ENCODE measurements at places on chromosomes 2 and 18.
A peak's percentile ranks its signal among the peaks of the same experiment; 100 is the strongest.

GRCh38 chr18:35564795-35565453, 16.6 kb upstream of the GALNT1 start:
- DNase-seq = no peak

DNA sequence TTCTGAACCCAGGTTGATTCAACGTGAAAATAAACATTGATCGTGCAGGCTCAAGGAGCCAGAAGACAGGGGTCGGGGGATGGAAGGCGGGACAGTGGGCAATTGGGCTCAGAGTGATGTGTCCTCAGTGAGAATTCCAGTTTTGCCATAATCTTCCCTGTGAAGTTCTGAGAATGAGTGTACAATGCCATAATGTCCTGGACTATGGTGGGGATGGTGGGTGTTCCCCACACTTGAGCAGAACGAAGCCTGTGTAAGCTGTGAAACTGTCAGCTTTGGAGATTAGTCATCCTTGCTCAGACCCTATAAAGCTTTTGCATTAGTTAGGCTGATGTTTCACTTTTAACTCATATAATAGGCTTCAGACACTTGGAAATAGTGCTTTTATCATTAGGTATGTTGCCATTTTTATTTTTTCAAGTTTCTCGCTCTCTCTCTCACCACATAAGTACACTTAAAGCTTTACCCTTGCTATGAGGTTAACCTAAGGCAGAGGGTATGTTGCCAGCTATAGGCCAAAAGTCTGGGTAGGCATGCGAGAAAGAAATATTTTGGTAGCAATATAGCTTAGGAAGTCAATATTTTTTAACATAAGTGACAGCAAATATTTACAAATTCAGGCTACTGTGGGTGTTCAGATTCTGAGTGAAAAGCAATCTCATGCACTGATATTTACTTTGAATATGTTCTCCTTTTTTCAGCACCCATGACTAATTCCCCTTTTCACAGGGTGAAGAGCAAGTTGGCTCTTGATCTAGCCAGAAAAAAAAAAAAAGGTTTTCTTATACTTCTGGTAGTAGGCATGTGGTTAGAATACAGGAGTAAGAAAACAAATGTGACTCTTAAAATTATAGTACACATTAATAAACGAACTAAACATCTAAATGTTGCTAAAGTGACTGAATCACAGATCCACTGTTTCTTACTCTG, 47.2 kb downstream of the CDC42EP3 start:
- peak; percentile 44 for DNase-seq

DNA sequence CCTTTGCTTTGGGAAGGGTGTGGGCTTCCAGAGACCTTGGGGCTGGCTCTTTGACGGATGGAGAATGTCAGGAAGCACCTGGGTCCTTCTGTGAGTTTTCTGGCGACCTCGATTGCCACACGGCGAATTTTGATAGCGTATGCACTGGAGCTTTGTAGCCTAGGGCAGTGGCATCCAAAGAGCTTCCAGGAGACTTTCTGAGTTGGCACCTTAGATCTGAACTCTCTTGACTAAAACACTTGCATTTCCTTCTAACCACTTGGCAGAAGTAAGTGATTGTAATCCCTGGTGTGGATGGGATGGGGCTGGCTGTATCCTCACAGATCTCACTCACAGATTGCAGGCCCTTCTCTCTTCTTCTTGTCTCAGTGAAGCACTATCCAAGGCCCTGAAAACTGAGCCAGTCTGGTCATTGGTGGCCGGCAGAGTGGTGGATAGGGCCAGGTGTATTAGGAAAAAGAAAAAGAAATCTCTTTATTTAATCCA, 7.8 kb downstream of the RNF144A start:
- no peak for DNase-seq

GRCh38 chr2:70029814-70030409, 57.4 kb upstream of the PCBP1 start:
- no peak for DNase-seq

- no peak for DNase-seq
Measured at GRCh38 chr2:224083638-224084037, 44.6 kb upstream of the SERPINE2 start.

DNA sequence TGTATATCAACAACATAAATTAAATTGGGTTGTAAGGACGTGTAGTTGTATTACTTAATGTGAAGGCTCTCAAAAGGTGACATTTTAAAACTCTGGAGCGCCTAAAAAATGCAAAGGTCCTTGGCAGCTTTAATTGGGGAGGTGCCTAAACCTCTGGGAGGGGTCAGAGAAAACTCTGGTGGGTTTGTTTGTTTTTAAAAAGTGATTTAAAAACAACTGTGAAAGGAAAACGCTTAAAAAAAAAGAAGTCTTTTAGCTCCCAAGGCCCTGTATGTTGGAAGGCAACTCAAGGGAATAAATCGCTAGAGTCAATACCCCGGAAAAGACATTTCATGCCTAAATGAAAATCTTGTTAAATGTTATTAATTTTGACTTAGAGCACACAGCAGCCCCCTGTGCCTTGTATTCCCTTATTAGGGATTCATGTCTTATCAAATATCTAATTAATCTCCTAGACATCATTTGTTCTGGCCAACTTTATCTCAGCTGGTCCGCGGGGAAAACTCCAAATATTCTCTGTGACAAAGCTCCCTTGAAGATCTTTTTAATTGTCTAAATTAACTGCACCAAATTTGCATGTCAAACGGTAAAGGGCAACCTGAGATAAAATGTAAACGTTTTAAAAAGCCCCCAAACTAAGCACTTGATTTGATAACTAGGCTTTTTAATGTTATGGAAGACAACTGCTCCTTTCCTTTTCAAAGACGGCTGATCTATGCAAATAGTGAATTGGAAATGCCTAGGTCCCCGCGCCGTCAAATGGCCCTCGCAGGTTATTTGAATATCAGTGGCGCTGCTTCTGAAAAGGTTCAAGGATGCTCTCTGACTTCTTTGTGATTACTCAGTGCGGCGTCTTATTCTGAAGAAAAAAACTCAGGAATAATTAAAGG, 4.2 kb downstream of the SP9 start:
- no peak for DNase-seq

- no peak for DNase-seq
Measured at GRCh38 chr2:88071365-88071764, 3.7 kb downstream of the SMYD1 start.

- no peak for DNase-seq
Measured at GRCh38 chr2:25310965-25311864, 30.5 kb downstream of the DNMT3A start.

- no peak for DNase-seq
Measured at GRCh38 chr2:8133913-8134472, 547.9 kb upstream of the ID2 start.

DNA sequence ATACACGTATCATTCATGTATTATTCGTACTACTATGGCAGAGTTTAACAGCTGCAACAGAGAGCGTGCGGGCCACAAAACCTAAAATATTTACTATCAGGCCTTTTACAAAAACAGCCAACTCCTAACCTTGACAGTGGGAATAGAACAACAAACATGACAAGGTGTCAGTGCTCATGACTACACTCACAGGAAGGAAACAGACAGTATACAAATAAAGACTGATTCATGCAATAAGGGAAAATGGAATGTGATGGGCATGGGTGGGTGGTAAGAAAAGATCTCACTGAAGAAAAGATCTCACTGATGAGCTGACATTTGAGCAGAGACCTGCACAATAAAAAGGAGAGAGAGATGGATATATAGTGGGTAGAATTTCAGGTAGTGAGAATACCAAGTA, 347.8 kb downstream of the ALK start:
- DNase-seq = no peak

Measured in activated naive CD8-positive, alpha-beta T cell treated with anti-CD3 and anti-CD28 coated beads for 36 hours (primary cell).